Peyer's patch (tissue), 4 donors: ENCODE measurements at places on chromosomes 4 and X. TPM values are rescaled to one million over a fixed set of nuclear protein-coding genes. Genes with fewer than 3 reads are reported as not detected.

- H3K4me3 ChIP-seq = no peak overlapping the region
- DNase-seq = no peak
- H3K27me3 ChIP-seq = no peaks in the 10 kb centered on the region
- no peaks in the 10 kb centered on the region for H3K36me3 ChIP-seq
These were observed 87.4 kb downstream of the KIT start for GRCh38 chr4:54745031-54745770.

GRCh38 chr4:104117776-104118175 is 376.9 kb downstream of the CXXC4 start:
- H3K36me3 ChIP-seq = no peaks in the 10 kb centered on the region
- H3K4me1 ChIP-seq = no peaks in the 10 kb centered on the region
- no peak for DNase-seq
- H3K27me3 ChIP-seq = no peaks in the 10 kb centered on the region
- no peak overlapping the region for H3K27ac ChIP-seq
- H3K4me3 ChIP-seq = no peak overlapping the region

GRCh38 chr4:25809996-25810395 is 52.8 kb downstream of the SEL1L3 start:
- no peaks in the 10 kb centered on the region for H3K27me3 ChIP-seq
- no peak overlapping the region for H3K27ac ChIP-seq

HSD17B13 gene
- not detected for total RNA-seq

CLGN gene
- not detected for total RNA-seq
